ENCODE measurements at places on chromosomes 16 and 17. TPM values are rescaled to one million over a fixed set of nuclear protein-coding genes. Genes with fewer than 3 reads are reported as not detected.

- DNase-seq, result no peak
Observed at GRCh38 chr17:41467561-41467960, 375 bp upstream of the KRT32 start.

DNA sequence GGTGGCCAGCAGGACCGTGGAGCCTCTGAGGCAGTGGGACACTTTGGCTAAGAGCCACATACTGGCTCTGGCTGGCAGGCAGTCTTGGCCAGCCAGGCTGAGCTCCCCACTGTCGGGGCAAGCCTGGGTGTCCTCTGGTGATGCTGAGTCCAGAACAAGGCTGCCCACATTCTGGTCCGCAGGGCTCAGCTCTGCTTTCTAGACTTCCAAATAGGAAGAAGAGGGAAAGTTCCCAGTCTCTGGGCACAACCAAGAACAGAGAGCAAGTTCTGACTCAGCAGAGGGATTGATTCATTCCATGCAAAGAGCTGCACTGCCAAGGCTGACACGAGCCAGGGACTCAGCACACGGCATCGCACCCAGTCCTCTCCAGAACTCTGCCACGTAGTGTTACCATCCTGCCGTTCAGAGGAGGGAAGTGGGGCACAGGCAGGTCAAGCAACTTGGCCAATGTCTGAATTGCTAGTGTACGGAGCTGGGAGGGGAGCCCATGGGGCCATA lies 58.9 kb downstream of the NOS2 start:
- DNase-seq, result no peak

DNA sequence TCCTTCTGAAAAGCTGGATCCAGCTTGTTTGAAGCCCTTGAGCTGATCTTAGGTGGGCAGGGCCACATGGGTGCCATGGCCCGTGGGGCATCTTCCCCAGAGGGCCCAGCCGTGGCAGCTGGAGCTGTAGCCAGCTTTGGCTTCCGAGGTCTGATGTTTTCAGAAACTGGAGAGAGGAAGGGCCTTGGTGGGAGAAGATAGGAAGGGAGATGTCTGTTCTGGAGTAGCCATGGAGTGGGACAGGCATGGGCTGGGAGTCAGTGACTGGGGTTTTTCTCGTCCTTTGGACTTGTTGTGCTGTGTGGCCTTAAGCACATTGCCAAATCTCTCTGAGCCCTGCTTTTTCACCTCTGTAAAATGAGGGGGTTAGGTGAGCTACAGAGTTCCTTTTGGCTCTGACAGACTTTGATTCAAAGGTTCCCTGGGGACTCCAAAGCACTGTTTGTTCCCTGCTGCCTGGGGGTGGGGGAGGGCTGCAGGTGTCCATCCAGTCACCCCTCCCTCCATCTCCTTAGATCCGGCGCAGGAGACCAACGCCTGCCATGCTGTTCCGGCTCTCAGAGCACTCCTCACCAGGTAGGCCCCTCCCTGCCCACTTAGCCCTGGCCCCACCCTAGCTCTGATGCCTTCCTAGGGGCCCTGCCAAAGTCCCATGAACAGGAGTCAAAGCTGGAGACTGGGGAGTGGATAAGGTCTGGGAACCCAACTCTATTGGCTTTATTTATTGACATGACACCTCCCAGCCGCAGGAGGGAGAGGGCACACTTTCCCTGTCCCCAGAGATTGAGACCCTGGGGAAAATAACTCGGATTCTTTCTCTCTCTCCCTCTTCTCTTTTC lies 2.1 kb downstream of the PPP1R1B start:
- DNase-seq, result no peak

The PLLP gene
- total RNA-seq, result 0.37 TPM

All from activated CD8-positive, alpha-beta T cell treated with anti-CD3 and anti-CD28 coated beads, Interleukin-2, amount 10 ng/mL, durations not matched to agents 7 days and 5 days (primary cell).